ENCODE measurements at places on chromosomes 1 and 21. TPM values are rescaled to one million over a fixed set of nuclear protein-coding genes. Genes with fewer than 3 reads are reported as not detected.

GRCh38 chr1:202915146-202915545 lies 11.9 kb downstream of the KLHL12 start:
- DNase-seq = no peak

GRCh38 chr1:200015811-200016210 lies 11.7 kb upstream of the NR5A2 start:
- DNase-seq = no peak

DNA sequence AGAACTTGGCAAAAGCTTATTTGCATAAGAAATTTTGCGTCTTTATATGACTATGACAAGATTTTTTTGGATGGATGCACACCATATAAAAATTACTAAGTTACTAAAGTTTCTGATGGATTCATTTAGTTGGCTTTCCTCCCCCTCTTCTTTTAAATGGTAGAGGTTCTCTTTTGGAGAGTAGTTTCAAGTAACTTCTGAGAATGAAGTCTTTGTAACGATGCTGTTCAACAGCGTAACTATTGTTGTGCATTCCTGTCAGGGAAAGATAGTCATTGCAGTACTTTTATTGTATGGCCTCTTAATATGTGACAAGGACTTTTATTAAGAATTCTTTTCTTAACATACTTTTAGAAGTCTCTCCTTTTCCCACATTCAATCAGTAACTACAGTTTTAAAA lies 16.0 kb downstream of the NFIA start:
- DNase-seq = no peak

- no peak for DNase-seq
Observed at GRCh38 chr1:26372039-26372438, 511 bp downstream of the ZNF683 start.

DNA sequence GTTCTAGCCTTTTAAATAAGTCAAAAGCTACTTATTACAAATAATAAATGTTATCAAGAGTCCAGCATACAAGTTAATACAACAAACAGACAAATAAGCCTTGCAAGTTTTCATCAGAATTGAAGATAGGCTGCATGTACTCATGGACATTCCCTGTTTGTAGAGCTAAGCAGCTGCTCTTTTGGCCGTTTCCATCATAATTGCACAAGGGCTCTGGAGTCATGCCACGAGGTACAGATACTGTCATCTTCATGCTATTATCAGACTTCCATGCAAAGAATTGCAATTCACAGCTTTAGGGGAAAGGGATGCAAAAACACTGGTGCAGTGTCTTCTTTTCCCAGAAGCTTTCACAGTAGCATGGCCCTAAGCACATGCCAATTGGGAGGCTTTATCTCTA lies 52.8 kb upstream of the TBX15 start:
- peak; percentile 72 for DNase-seq

DNA sequence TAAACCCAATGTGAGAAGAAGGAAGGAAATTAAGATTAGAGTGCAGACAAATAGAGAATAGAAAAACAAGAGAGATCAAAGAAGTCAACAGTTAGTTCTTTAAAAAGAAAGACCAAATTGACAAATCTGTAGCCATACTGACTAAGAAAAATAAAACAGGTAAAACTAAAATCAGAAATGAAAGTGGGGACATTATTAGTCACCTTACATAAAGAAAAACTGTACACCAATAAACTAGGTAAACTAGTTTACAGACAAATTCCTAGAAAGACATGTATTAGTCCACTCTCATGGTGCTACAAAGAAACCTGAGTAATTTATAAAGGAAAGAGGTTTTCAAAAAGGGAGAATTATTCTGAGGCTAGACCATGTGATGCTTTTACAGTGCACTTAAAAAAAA lies 22.3 kb downstream of the BLZF1 start:
- DNase-seq = no peak

- DNase-seq = no peak
Observed at GRCh38 chr1:31380181-31380580, 7.3 kb upstream of the FABP3 start.

The SCP2 gene
- 76.4 TPM for polyA plus RNA-seq

The DENND2C gene
- 10.1 TPM for polyA plus RNA-seq

The GPR52 gene
- not detected for polyA plus RNA-seq
